Anterior cingulate cortex (tissue), 58 donors: ENCODE measurements at places on chromosomes 12 and 14.
A peak's percentile ranks its signal among the peaks of the same experiment; 100 is the strongest.

DNA sequence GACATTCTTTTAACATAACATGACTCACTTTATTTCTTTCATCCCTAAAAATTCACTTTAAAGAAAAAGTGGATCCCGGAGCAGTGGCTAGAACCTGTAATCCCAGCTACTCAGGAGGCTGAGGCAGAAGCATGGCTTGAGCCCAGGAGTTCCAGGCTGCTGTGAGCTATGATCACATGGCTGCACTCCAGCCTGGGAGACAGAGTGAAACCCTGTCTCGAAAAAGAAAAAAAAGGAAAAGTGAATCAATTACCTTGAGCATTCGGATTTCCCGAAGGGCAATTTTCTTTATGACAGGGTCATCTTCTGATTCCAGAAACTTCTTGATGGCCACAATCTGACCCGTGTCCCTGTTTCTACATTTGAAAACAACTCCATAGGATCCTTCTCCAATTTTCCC, 1.2 kb downstream of the CDKL1 start:
- DNase-seq: no peak

DNA sequence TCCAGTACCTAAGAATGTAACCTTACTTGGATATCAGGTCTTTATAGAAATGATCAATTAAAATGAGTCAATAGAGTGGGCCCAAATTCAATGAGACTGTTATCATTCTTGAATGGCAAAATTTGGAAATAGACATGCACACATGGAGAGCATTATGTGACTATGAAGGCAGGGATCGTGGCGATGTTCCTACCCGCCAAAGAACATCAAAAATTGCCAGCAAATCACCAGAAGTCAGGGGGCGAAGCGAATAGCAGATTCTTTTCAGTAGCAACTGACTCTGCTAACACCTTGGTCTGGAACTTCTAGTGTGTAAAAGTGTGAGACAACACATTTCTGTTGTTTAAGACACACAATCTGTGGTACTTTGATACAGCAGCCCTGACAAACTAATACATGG, 192.5 kb downstream of the ACSS3 start:
- DNase-seq: no peak

GRCh38 chr12:81797100-81797499, 38.0 kb upstream of the PPFIA2 start:
- no peak for DNase-seq

- no peak for DNase-seq
These were observed 4.9 kb downstream of the KRT73 start for GRCh38 chr12:52613384-52614030.

DNA sequence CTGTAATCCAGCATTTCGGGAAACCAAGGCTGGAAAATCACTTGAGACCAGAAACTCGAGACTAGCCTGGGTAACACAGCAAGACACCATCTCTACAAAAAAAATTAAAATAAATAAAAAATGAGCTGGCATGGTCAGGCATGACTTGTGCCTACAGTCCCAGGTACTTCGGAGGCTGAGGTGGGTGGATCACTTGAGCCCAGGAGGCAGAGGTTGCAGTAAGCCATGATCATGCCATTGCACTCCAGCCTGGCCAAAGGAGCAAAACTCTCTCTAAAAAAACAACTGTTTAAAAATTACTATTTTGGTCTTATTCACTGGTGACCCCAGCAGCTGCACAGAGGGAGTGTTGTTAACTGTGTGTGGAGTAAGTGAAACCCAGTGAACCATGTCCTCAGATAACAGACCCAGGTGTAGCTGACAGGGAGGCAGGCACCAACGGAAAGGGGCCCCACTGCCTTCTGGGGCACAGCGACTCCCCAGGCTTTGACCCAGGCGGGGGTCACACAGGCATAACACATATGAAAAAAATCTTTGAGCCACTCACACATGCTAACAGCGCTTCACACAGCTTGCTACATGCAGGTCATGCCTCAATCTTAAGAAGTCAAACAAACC, 12.1 kb downstream of the DDX54 start:
- DNase-seq: no peak

DNA sequence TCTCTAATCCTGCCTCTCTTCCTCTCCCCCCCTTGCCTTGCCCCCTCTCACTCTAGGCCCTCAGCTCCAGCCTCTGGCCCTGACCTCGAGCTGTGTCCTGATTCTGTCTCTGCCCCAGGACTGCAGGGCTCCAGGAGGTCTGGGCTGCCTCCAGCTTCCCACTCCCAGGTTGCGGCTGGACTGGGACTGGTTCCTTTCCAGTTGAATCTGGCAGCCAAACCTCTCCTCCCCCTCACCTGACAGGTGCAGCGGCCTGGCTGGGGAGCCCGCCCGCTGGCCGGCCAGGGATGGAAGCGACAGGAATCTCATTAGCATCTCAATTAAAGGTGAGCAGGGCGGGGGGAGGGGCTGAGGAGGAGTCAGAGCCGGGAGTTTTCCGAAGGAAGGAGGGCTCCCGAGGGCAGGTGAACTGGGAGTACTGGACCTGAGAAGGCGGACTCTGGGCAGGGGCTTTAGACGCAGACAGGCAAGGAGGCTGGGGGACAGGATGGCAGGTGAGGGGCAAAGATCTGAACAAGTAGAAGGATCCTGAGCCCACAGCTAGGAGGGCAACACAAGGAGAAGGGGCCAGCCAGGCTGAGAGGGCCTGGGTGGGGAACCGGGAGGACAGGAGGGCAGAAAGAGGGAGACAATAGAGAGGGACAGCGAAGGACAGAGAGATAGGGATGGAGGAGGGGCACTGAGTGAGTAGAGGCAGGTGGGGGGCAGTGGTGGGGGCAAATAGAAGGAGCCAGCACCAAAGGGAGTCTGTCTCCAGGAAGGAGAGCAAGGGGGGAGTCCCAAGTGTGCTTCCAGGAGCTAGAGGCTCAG, at the start of gene SCNN1A:
SCNN1A (minus strand) TSS at position 295 of the 810 bp plus-strand sequence. CDS start 780 bp downstream, outside the sequence.
- no peak for DNase-seq

DNA sequence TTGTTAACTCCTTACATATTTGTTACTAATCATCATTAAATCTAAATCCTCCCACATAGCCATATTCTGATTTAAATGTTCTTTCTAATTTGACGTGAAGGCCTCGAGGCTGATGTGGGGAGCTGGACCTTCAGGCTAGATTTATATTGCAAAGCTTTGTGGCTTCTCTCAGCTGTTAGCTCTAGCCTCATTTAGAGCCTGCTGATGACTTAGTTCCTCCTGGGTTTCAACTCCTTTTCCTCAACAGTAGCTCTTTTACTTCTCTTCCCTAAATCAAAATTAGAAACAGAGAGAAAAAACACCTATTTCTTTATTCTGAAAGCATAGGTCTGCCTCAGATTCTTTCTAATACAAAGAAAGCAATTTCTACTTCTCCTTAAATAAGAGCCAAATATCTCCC, 477.5 kb upstream of the CCDC196 start:
- no peak for DNase-seq

DNA sequence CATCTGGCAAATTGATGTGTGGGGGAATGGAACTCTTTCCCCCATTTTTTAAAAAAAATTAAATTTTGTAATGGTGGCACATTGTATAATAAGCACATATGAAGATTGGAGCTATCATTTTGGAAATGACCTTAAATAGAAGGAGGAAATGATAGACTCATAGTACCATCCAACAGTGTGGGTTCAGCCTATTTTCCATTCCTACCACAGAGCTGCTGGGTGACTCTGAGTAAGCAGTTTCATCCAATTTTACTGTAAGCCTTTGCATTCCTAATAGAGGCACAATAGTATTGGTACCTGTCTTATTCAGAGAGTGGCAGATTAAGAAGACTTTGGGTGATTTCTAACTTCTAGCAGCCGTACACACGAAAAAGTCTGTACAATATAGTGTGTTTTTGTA, 304.5 kb downstream of the RAD51B start:
- DNase-seq: no peak

- DNase-seq: no peak
These were observed 291.6 kb downstream of the DAD1 start for GRCh38 chr14:22297376-22297775.

- DNase-seq: no peak
These were observed 82.3 kb upstream of the BCL11B start for GRCh38 chr14:99354166-99354875.

DNA sequence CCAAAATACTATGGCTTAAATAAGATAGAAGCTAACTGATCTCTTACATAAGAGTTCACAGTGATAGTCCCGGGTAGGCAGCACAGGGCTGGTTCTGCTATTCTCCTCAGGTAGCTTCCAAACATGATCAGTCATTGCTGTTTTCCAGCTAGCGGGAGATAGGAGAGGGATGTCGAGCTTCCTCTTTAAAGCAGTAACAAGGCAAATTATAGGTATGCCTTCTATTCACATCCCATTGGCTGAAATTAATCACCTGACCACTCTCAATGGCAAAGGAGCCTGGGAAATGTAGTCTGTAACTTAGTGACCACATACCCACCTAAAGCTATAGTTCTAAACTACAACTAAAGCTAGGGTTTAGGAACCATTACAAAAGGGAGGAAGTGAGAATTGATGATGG, 34.5 kb upstream of the VRK1 start:
- no peak for DNase-seq

- DNase-seq: no peak
These were observed 84.0 kb downstream of the PPP2R5C start for GRCh38 chr14:101845496-101845895.

DNA sequence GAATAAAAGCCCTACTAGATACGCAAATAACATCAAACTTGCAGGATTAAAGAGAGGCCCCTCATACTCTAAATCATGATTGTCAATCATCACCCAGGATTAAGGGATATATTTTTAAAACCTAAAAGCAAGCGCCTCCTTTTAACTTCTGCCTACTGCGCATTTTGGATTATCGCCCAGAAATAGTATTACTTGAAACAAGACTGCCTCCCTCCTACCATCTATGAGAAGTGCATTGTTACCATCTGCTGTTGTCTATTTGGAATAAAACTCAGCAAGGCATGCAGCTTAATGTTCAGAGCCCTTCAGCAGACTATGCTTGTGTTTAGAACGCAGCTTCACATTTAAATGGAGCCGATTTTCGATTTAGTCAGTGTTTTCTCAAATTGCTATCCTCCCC, 79.6 kb downstream of the EXOC5 start:
- no peak for DNase-seq

GRCh38 chr12:15782667-15783066, 6.5 kb downstream of the EPS8 start:
- DNase-seq: no peak

DNA sequence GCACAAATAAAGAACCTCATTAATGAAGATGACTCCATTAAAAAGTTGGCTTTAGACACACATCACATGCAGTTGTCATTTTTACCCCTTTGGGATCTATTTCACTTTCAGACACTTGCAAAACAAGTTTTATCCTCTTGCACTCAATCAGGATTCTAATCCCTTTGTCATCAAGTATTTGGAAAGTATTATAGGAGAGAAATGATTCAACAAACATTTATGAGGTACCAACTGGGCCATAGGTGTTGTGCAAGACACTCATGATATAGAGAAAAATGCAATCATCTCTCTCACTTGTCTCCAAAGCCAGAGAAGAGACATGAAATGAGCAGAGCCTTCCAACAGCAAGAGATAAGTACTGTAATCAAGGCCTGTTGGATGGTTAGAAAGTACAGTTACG, 327.7 kb downstream of the RMST start:
- no peak for DNase-seq

GRCh38 chr12:64077922-64078321, 144.2 kb downstream of the KICS2 start:
- DNase-seq: no peak

DNA sequence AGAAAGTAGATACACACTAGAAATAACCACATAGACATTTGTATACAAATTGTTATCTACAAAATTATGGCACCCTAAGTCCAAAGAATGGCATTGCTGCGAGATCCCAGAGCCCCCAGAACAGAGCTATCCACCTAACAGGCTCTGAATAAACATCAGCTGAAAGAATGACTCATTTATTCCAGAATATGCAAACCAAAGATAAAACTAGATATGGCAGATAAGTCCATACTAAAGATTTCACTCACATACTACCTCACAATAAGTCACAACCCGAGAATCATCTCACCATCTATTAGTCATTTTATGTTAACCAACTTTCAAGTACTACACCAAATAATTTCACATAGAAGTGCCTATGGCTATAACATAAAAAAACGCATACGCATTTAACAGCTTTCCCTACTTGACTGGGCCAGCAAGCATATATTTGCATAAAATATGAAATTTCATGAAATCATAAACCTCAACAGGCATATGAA, 5.6 kb downstream of the CNIH1 start:
- no peak for DNase-seq

GRCh38 chr12:127987199-127987901, 279.6 kb upstream of the TMEM132C start:
- DNase-seq: no peak

DNA sequence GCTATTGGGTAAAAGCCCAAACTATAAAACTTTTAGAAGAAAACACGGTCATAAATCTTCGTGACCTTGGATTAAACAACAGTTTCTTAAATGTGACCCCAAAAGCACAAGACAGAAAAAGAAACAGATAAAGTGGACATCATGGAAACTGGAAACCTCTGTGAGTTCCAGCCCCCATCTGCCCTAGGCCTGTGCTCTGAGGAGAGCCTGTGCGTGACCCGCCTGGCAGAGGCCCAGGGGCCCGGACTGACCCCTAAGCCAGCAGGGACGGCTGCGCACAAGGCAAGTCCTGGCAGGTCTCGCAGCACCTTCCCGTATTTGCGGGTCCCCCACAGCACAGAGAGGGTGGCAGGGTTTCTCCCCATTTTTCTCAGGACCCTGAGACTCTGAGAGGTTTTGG, 76.0 kb downstream of the CHGA start:
- no peak for DNase-seq

GRCh38 chr14:28608851-28609828, 157.4 kb upstream of the FOXG1 start:
- DNase-seq: peak; percentile 36

- no peak for DNase-seq
These were observed 123.3 kb downstream of the TTLL5 start for GRCh38 chr14:75784314-75784686.

- DNase-seq: no peak
These were observed 1.6 kb upstream of the UNC119B start for GRCh38 chr12:120708651-120709050.
